ENCODE measurements at places on chromosomes 16 and 17.
A peak's percentile ranks its signal among the peaks of the same experiment; 100 is the strongest.

GRCh38 chr16:22970209-22970865 lies 156.4 kb downstream of the HS3ST2 start:
- DNase-seq: no peak

- DNase-seq: no peak
Measured at GRCh38 chr16:2028620-2029220, 2.0 kb downstream of the NHERF2 start.

DNA sequence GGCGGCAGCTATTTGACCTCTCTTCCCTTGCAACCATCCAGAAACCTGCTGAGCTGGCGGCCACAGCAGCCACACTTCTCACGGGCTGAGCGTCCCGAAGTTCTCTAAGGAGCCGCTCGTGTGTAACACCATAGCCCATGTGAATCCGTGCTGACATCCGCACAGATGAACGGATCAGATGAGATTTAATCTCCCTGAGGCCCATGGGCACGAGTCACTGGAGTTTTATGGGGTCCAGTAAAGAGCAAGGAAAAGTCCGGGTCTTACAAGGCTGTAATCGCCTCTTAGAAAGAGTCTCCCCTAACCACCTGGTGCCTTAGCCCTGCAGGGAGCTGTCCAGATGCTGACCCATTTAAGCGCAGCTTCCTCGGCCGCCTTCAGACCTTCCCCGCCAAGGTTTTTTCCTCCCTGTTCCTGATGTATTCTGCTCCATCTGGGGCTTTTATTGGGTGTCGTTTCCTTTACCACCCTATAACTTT lies 5.5 kb upstream of the CACNG5 start:
- DNase-seq: peak; percentile 40

GRCh38 chr16:85785927-85786326 lies 13.4 kb downstream of the EMC8 start:
- DNase-seq: no peak

DNA sequence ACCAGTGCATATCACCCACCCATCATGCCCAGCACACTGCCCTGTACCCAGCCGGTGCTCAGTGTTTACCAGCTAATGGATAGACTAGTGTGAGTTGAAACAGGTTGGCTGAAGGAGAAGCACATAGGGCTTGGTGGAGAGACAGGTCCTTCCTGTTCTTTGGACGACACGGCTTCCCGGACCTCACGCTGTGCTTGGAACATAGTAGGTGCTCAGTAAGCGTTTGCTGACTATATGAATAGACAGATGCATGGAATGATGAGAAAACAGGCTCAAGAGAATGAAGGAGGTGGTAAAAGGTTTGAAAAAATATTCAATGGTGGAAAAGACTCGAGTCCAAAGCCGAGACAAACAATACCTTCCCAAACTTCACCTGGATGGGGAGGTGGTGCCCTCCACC lies 6.8 kb upstream of the FADS6 start:
- DNase-seq: no peak

GRCh38 chr16:2587891-2588565 lies 50.2 kb downstream of the PDPK1 start:
- DNase-seq: no peak

GRCh38 chr17:40622509-40622928 lies 25.1 kb downstream of the SMARCE1 start:
- no peak for DNase-seq

- no peak for DNase-seq
Measured at GRCh38 chr17:57281887-57282286, 25.6 kb downstream of the MSI2 start.

DNA sequence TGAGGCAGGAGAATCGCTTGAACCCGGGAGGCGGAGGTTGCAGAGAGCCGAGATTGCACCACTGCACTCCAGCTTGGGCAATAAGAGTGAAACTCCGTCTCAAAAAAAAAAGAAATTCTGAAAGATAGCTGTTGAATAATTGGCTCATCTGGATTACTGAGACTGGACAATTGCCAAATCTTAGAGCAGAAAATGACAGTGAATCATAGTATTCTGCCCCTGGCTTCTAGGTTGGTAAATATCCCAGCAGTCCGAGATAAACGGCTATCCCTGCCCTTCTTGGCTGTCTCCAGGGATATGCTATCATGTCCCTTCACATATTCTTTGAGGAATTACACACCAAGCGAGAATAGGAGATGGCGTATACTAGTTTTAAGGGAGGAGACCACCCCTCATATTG lies 35.5 kb upstream of the METTL16 start:
- DNase-seq: no peak

- DNase-seq: no peak
Measured at GRCh38 chr16:83807327-83807709, 460 bp upstream of the HSBP1 start.

- DNase-seq: no peak
Measured at GRCh38 chr17:35560703-35561102, at the start of gene SLFN14. Gene SLFN14 (minus strand): TSS chr17:35560819. CDS start chr17:35558062, 2,757 bp downstream.

GRCh38 chr16:47144559-47144877 lies 773 bp upstream of the NETO2 start:
- no peak for DNase-seq

DNA sequence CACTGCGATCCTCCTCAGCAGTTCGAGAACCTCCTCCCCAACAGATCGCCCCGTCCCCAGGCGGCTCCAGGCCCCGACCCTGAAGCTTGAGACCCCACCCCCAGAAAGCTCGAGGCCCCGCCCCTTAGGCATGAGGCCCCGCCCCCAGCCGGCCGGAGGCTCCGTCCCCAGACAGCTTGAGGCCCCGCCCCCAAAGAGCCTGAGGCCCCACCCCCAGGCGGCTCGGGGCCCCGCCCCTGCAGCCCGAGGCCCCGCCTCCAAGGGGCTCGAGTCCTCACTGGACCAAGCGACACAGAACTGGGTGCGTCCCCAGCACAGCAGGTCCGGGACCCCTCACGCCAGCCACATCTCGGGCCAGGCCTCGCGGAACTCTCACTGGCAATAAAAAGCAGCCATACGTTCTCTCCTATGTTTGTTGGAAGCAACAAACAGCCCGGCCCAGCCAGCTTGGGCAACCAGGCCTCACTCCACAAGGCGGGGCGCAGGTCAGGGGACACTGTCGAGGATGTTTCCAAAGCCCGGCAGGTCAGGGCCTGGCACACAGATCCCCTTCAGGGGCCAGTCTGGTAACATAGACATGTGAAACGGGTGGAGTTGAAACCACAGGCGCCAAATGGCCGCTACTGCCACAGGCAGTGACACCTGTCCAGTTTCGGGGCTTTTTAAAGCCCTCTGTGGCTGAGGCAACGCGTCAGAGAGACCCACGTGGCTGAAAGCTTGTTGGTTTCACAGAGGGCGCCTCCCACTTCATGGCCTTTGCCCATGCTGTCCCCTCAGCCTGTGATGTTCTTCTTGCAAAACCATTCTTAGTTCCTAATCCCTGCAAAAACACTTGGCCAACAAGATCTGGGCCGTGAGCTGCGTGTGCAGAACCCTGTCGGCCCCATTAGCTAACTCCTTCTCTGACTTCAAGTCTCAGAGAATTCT lies 224.2 kb downstream of the PARN start:
- DNase-seq: peak; percentile 58

- peak; percentile 96 for DNase-seq
Measured at GRCh38 chr17:42980274-42980765, at the start of gene RUNDC1. Gene RUNDC1 (plus strand): TSS chr17:42980565. CDS start chr17:42980577, 12 bp downstream.

GRCh38 chr16:88905563-88905962 lies 39.1 kb upstream of the PABPN1L start:
- peak; percentile 56 for DNase-seq

DNA sequence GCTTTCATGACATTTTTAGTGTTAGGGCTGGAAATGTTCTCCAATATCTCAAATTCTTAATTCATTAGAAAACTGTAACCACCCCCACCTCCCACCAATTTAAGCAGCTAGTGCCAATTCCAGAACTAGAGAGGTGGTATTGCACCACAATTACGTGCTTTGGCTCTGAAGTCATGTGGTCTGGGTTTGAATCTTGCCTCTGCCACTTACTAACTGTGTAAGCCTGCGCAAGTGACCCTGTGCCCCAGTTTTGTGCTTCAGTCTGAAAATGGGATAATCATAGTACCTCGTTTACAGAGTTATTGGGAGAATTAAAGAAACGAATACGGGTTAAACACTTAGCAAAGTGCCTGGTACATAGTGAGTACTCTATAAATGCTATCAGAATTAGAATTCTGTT lies 14.2 kb upstream of the MPHOSPH6 start:
- DNase-seq: no peak

GRCh38 chr16:69845181-69845580 lies 83.0 kb downstream of the WWP2 start:
- no peak for DNase-seq

- no peak for DNase-seq
Measured at GRCh38 chr17:50275279-50275678, 1.0 kb downstream of the TMEM92 start.

GRCh38 chr16:58176608-58177352 lies 21.1 kb downstream of the CSNK2A2 start:
- no peak for DNase-seq

DNA sequence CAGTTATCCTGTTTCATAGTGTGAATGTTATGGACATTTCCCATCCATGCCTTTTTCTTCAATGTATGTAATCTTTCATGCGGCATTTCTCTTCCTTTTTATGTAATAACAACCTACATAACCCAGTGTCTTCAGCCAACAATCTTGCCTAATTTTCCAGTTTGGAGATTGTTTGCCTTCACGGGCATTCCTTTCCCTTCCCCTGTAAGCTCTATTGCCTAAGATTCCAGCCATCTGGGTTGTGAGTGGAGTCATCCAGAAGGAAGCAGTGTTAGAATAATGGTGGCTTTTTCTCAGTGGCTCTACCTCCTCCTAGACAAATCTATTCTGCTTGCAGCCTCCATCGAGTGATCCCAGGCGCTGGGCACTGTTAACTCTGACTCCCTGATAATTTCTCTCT lies 22.3 kb downstream of the SYCE1L start:
- no peak for DNase-seq

GRCh38 chr17:64747938-64748540 lies 85.9 kb upstream of the SMURF2 start:
- no peak for DNase-seq

DNA sequence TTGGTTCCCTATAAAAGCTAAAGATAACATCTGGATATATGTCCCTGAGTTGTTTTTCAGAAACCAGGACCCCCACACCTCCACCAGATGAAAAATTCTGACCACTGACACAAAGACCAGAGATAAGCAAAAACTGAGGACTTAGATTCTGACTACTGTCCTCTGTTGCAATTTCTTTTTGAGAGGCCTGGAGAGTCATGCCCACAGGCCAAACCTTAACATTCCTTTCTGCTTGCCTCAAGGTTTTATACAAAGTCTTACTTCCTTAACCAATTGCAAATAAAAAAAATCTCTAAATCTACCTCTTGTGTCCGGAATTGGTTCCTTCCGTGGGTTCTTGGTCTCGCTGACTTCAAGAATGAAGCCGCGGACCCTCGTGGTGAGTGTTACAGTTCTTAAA lies 228.5 kb downstream of the ABCC12 start:
- no peak for DNase-seq

DNA sequence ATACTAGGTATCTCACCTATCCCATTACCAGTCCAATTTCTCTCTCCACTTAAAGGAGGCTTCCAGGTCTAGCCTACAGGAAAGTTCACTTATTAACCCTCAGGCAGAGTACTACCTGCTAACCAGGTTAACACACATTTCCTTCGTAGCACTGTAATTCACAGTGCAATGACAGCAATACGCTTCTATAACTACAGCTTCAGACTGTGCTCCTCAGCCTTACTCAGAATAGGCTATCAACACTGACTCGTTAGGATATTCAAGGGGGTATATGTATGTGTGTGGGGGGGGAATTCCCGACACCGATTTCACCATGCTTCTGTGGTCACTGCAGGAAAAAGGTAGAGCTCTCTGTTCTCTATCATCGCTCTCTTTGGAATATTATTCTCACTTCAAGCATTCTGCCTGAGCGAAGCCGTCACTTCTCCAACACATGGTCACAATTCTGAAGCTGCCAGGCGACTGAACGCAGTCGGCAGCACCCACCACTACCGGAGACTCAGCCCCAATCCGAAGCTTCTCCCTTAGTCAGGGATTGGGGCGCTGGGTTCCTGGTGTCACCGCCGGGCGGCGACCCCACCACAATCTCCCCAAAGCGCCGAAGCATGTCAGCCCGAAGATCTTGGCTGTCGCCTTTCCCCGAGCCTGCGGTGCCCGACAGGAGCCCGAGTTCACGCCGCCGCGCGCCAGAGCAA lies 618 bp downstream of the GGA3 start:
- DNase-seq: peak; percentile 65

DNA sequence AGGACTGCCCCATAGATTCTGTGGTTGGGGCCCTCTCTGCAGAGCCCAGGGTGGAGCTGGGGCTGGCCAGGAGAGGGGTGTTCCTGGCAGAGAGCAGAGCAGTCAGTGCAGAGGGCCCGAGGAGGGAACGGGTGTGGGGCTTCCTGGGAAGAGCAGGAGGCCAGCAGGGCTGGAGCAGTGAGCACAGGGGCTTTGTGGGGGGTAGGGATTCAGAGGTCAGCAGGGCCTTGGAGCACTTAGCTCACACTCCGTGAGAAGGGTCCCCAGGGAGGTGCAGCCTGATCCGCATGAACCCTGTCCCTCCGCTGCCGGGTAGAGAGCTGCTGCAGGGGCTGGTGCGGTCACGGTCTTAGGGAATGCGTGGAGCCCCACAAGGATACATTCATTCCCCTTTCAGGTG lies 113.0 kb upstream of the CIBAR2 start:
- no peak for DNase-seq

GRCh38 chr16:58492066-58492465 lies 7.9 kb upstream of the NDRG4 start:
- DNase-seq: no peak

- DNase-seq: no peak
Measured at GRCh38 chr16:20948444-20948843, 47.9 kb downstream of the LYRM1 start.

DNA sequence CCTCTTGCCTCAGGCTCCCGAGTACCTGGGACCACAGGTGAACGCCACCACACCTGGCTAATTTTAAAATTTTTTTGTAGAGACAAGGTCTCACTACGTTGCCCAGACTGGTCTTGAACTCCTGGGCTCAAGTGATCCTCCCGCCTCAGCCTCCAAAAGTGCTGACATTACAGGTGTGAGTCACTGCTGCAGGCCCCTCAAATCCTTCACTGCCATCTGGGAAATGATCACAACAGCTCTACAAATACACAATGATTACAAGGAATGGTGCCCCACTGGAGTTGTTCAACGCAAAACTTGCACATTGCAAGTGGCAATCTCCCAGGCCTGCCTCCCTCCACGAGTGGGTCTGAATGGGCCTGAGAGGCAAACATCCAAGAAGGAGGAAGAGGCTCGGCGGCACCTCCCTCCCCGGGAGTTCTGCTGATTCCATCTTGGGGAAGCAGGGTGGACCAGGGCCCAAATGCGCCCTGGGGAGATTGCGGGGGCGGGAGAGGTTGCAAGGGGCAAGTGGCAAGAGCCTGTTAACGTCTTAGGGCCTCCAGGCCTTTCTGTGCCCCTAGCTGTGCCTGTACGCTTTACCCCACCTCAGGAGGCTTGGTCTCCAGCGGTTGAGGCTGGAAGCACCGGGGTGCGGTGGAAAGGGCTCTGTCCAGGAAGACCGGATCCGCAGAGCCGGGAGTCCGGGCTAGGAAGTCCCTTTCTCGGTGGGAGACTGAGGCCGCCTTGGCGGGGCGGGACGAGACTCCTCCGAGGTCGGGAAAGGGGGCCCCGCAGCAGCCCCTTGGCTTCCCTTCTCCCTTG lies 656 bp upstream of the IGFBP4 start:
- no peak for DNase-seq
